Stimulated activated CD8-positive, alpha-beta memory T cell treated with anti-CD3 and anti-CD28 coated beads, Interleukin-12 subunit alpha, Interleukin-12 subunit beta, amount 100 ng/mL, for 1 hour (primary cell): ENCODE measurements at places on chromosomes 6 and 20.

DNA sequence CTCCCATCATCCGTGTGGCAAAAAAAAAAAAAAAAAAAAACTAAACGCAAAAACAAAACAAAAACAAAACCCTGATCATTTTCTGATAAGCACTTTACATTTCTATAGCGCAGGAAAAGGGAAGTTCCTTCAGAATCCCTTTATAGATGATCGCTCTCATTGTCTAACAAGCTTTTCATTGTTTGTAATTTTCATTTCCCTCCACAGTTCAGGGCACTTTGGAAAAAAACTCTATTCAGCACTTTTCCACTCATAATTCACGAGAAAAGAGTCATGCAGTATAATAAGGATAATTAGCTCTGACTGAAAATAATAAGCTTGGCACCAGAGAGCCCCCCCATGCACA lies 89.4 kb upstream of the ATXN1 start:
- DNase-seq, result no peak

DNA sequence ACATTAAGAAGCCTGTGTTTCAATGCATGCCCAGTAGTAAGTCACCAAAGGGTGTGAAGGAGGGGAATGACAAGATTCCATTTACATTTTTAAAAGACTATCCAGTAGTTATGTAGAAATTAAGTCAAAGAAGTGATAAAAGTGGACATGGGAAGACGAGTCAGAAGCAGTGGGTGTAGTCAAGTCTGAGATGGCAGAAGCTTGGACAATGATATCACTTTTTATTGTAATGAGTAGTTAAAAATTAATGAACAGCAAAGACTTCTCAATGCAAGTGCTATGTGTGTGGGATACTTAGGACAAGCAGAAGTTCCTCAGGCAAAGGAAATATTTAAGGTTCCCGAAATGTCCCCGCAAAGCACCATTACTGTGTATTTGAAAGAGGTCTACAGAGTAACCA lies 156.0 kb downstream of the DST start:
- DNase-seq, result no peak

DNA sequence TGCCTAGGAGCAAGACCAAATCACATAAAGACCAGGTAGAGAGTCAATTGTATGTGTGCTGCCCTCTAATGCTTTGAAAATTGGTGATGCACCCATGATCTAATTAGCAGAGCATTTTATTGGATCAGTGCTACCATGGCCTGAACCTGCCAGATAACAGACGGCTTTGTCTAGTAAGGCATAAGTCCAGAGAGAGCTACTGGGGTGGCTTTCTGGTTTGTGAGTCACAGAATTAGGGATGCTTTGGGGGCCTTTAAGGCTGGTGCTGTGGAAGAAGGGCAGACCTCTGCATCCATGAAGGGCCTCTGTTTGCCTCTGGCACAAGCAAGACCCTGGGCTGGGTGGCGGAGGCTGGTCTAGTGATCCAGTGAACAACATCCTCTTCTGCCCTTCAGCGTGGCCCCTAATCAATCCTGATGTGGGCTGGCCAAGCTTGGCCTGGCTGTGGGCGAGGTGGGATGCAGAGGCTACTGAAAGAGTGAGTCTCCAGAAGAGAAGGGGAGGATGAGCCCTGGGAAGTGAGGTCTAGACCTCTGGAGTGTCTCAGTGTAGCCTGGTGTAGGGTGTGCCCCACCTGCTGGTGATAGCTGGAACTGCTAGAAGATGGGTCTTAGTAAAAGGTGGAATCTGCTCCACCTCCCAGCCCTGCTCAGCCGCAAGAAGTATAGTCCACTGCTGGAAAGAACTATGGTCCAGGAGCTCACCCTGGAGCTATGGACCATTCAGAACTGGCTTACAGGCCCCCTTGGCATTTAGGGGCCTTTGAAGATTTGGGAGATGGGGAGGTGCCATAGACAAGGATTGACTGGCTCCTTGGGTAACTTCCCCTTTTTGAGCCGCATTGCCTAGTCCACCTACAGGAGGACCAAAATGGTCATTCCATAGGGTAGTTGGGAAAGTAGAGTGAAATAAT lies 36.7 kb upstream of the AAR2 start:
- DNase-seq, result peak; percentile 59

DNA sequence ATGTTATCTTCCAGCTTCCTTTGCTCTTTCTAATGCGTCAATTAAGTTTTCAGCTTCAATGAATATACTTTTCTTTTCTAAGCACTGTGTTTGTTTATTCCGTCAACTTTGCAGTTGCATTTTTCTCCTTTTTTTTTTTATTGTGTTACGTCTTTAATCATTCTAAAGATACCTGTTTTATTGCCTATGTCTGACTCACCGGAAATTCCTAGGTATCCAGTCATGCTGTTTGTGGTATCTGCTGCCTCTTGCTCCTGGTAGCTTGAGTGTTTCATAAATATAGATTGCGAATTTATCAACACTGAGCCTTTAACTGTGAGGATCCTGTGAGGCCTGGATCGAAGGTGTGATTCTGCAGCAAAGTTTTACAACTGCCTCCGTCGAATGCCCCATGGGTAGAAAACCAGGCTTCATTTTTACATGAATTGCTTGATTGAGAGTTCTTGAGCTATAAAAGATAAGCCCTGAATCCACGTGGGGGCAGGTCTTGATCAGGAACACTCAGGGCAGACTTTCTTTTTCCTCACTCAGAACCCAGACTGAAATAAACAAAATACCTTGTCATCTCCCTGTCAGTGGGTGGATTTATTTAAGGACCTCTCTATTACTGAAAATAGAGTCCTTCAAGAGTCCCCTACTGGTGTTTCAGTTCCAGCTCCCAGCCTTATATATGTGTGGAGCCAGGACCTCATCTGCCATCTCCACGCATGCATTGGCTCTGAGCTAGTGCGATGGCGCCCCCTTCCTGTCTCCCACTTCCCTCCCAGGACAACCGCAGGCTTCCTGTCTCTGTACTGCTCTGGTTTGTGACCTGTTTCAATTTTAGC lies 60.1 kb upstream of the LRRC1 start:
- no peak for DNase-seq

DNA sequence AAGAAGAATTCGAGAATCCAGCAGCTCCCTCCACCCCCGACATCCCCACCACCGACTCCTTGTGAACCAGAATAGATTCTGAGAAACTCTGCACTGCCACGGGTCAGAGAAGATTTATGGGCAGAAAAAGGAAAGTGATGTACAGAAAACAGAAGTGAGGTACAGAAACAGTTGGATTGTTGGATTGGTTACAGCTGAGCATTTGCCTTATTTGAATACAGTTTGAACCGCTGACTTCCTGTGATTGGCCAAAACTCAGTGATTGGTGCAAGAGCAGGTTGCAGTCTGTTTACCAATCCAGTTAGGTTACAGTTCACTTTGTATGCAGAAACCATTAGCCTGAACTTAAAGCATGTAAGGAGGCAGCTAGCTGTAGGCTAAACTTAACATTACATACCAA lies 131.2 kb upstream of the HDDC2 start:
- DNase-seq, result no peak

GRCh38 chr6:12291839-12292604 lies 1.9 kb downstream of the EDN1 start:
- DNase-seq, result no peak

DNA sequence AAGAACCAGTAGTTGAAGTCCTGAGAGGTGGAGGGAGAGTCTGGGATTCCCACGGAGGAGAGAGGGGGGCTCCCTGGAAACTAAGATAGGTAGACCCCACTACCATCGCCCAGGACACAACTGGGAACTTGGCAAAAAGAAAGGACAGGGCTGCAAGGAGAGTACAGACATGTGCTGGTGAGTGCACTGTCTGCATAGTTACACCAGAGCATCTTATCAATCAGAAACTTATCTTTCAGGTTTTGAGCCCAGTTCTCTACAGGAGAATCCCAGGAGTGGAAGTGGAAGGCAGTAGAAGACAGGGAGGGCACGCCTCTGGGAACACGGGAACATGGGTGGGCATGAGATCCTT lies 12.2 kb downstream of the NFKBIL1 start:
- no peak for DNase-seq

GRCh38 chr6:21898107-21898796 lies 304.7 kb downstream of the SOX4 start:
- DNase-seq, result no peak

- DNase-seq, result no peak
Measured at GRCh38 chr6:119052987-119053386, 25.5 kb downstream of the FAM184A start.

DNA sequence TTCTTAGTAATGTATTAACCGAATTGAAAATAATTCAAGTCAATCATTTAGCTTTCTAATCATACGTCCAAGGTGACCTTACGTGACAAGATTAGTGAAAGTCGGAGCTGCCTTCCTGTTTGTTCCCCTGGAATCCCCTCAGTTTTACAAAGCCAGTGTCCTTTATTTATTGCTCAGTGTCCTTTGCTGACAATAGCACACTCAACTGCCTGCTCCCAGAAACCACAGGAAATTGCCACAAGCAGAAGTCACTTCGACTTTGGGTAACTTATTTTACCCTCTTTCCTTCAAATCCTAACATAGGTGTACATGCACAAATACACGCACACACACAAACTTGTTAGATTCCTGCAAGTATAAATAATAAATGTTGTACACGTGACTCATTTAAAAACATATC lies 1167.7 kb upstream of the ADGRB3 start:
- DNase-seq, result no peak

DNA sequence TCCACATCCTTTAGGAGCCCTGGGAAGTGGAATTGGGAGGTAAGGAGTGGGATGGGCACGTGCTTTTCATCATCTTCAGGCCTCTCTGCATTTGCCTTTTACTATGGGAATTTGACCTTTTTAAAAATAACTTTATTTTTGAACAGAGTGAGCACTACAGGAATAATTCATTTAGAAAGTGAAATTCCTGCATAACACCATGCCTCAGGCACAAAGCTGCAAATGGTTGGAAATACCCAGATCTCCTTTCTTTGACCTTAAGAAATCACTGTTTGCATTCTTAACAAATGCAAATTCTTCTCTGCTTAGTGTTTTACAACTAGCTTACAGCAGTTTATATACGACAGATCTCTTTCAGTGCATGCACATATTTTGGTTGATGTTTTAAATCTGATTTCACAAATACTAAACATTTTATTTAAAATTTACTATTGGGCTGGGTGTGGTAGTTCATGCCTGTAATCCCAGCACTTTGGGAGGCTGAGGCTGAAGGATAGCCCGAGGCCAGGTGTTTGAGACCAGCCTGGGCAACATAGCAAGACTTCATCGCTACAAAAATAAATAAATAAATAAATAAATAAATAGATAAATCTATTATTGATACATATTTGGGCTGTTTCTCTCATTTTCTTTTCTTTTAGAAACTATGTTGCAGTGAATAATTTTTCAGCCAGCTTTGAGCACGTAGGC lies 24.5 kb downstream of the CST8 start:
- no peak for DNase-seq

DNA sequence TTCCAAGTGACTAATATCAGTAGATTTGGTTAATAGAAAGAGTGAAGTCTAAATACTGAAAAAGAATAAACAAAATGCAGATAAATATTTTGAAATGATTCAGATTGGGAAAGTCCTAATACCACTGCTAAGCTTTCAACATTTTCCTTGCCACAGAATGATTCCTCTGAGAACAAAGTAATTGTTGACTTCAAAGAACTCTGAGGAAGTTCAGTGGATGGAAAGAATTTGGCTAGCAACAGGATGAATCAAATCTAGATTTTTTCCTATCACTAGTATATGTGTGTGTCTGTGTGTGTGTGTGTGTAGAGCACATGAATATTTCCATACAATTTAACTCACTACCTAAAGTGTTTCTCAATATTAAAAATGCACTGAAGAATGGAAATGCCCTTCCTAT lies 107.9 kb upstream of the PREP start:
- no peak for DNase-seq

GRCh38 chr20:38226553-38226952 lies 34.0 kb downstream of the KIAA1755 start:
- no peak for DNase-seq

DNA sequence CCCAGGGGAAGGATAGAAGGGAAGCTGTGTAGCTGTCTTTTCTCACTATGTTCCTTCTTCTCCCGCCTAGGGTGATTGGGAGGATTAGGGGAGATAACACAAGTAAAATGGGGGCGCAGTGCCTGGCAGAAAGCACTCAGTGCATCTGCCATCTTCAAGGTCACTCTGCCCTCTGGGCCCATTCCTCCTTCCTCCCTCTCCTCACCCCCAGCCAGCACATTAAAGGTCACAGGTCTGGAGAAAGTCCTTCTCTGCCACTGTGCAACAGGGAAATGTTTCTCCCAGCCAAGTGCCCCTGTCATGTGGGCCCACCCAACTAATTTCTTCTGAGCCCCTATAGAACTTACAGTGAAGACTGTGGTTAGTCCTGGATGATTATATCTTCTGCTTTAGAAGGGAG lies 45.8 kb downstream of the CLIC5 start:
- DNase-seq, result no peak

- no peak for DNase-seq
Measured at GRCh38 chr6:131657630-131658111, 20.6 kb downstream of the ENPP3 start.

DNA sequence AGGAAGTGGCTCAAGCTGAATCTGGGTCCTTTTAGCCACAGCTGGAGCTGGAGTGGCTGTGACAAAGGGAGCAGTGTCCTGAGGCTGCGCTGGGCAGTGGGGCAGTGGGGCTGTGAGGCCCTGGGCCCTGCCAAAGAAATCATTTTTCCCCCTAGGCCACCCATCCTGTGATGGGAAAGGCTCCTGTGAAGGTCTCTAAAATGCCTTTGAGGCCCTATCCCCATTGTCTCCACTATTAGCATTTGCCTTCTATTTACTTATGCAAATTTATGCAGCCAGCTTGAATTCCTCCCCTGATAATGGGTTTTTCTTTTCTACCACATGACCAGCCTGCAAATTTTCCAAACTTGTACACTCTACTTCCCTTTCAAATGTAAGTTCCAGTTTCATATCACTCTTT lies 539.2 kb downstream of the MEI4 start:
- no peak for DNase-seq

GRCh38 chr6:81693266-81693665 lies 59.2 kb downstream of the TENT5A start:
- DNase-seq, result no peak

- no peak for DNase-seq
Measured at GRCh38 chr6:17904491-17905120, 82.8 kb downstream of the KIF13A start.

DNA sequence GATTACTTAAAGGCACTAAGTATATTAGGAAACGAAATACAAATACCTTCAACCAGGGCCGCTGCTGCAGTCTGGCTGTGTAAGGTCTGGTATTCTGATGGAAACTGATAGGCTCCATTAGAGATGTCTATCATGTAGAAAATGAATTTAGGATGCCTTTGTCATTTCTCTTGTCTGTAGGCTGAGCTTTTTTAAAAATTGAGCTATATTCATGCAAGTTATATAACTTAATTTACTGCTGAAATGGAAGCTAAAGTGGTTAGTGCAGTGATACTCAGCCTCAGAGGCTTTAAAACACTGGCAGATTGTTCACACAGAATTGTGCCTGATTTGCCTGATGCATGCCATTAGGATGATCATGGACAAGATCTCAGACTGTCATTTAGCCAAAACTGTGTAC lies 286.2 kb upstream of the QKI start:
- no peak for DNase-seq

- no peak for DNase-seq
Measured at GRCh38 chr6:33895296-33895695, 91.5 kb upstream of the MLN start.

GRCh38 chr6:39980839-39981580 lies 46.7 kb upstream of the MOCS1 start:
- DNase-seq, result no peak

- DNase-seq, result no peak
Measured at GRCh38 chr20:4040283-4041179, 25.2 kb upstream of the RNF24 start.
